HT-29 (cell line): ENCODE measurements at places on chromosomes 11 and 22.

DNA sequence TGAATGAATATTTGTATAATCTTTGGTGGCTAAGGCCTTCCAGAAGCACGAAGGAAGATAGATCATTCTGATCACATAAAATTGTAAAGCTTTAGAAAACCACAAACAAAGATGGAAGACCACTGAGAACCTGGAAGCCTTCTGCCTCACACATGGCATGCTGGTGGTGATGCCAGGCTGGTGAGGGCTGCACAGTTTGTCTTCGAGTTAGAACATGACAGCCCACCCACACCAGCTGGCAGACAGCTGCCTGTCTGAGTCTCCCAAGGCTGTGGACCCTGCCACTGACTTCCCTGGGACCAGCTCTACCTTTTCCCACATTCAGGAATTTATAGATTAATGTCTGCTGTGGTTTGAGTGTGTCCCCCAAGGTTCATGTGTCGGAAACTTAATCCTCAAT lies 48.8 kb upstream of the B3GAT1 start:
- DNase-seq: no peak

- DNase-seq: no peak
Measured at GRCh38 chr22:39722501-39722900, 151.9 kb downstream of the CACNA1I start.

GRCh38 chr11:107785401-107785800 lies 73.2 kb downstream of the SLC35F2 start:
- no peak for DNase-seq

- DNase-seq: peak; percentile 21
Measured at GRCh38 chr11:134532921-134533421, 120.9 kb upstream of the B3GAT1 start.

- no peak for DNase-seq
Measured at GRCh38 chr11:3009481-3009880, 17.4 kb upstream of the NAP1L4 start.
